ENCODE measurements at places on chromosomes 5 and 9.

- no peaks in the 10 kb centered on the region for H3K27me3 ChIP-seq
- DNase-seq: no peak
- H3K4me1 ChIP-seq: no peaks in the 10 kb centered on the region
- H3K4me3 ChIP-seq: no peak overlapping the region
These were observed 34.0 kb upstream of the ZSWIM6 start for GRCh38 chr5:61298066-61298465.

DNA sequence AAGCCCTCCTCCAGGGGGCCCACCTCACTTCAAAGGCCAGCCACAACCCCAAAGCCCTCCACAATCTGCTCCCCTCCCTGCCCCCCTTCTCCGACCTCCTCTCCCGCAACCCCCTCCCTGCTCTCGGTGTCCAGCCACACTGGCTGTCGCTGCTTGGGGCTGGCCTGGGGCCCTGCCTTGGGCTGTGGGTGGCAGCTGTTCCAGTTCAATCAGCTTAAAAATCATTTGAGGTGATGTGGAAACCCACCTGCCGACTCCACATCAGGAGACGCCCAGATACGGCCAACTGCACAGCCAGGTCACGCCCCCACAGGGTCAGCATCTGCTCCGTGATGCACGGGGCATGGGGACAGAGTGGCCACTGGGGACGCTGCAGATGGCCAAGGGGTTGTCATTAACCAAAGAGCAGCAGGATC is 107.0 kb upstream of the MVB12B start:
- no peak for DNase-seq
- H3K4me1 ChIP-seq: no peaks in the 10 kb centered on the region
- H3K27ac ChIP-seq: no peak overlapping the region
- H3K4me3 ChIP-seq: no peak overlapping the region
- H3K27me3 ChIP-seq: no peaks in the 10 kb centered on the region

DNA sequence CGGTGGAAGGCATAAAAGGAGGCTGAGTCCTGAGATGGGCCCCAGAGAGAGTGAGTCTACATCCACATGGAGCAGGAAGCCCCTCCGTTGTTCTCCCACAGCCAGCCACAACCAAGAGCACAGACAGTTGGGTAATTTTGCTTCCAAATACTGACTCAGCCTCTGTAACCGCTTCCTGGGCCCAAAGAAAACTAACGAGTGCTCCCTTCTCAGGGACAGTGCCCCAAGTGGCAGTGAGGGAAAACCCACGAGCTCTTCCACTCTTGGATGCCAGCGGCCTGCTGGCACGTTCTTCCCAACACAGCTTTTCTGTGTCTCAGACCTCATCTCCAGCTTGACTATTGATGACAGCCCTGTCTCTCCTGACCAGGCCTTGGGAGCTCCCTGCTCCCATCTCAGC is 207.6 kb downstream of the FSTL4 start:
- DNase-seq: no peak
- no peaks in the 10 kb centered on the region for H3K36me3 ChIP-seq
- no peaks in the 10 kb centered on the region for H3K4me1 ChIP-seq
- no peaks in the 10 kb centered on the region for H3K27me3 ChIP-seq
- H3K27ac ChIP-seq: no peak overlapping the region

DNA sequence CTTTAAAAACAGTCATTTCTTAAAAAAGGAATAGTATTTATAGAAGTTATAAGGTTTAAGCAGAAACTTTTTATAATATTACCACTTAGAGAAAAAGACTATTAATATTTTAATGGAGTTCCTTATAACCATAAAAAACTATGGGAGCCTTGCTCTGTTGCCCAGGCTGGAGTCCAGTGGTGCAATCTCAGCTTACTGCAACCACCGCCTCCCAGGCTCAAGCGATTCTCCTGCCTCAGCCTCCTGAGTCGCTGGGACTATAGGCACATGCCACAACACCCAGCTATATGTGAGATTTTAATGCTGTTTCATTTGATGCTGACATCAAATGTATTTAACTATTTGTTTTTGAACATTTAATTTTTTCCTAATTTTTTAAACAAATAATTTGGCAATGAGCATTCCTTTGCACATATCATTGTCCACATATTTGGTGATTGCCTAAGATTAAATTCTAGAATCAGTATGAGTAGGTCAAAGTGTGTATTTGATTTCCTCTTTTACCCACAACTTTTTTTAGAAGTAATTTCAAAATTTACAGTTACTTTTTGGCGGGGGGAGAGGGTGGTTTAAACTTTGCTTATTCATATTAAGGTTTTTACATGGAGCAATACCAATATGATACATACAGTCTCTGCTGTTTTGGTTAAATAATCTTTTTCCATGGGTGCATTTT is 235.5 kb downstream of the ARHGEF28 start:
- no peaks in the 10 kb centered on the region for H3K27me3 ChIP-seq
- no peak overlapping the region for H3K27ac ChIP-seq
- H3K36me3 ChIP-seq: no peaks in the 10 kb centered on the region
- no peak for DNase-seq
- no peaks in the 10 kb centered on the region for H3K4me1 ChIP-seq

GRCh38 chr5:123945548-123945947 is 433.6 kb downstream of the CSNK1G3 start:
- H3K36me3 ChIP-seq: no peaks in the 10 kb centered on the region
- H3K4me3 ChIP-seq: no peak overlapping the region
- H3K4me1 ChIP-seq: no peaks in the 10 kb centered on the region

GRCh38 chr9:4740638-4741364 is at the start of gene AK3:
Gene AK3 (minus strand): TSS chr9:4741202. CDS start chr9:4741087, 115 bp downstream.
- H3K4me3 ChIP-seq: peak within 1 kb of the TSS; percentile 92
- H3K36me3 ChIP-seq: 0 out of 2 replicates have a peak, but pooled peaks cover 3% of the 10 kb centered on the region
- H3K27me3 ChIP-seq: 0 out of 2 replicates have a peak, but pooled peaks cover 3% of the 10 kb centered on the region
- H3K4me1 ChIP-seq: peaks cover 26% of the 10 kb centered on the region

DNA sequence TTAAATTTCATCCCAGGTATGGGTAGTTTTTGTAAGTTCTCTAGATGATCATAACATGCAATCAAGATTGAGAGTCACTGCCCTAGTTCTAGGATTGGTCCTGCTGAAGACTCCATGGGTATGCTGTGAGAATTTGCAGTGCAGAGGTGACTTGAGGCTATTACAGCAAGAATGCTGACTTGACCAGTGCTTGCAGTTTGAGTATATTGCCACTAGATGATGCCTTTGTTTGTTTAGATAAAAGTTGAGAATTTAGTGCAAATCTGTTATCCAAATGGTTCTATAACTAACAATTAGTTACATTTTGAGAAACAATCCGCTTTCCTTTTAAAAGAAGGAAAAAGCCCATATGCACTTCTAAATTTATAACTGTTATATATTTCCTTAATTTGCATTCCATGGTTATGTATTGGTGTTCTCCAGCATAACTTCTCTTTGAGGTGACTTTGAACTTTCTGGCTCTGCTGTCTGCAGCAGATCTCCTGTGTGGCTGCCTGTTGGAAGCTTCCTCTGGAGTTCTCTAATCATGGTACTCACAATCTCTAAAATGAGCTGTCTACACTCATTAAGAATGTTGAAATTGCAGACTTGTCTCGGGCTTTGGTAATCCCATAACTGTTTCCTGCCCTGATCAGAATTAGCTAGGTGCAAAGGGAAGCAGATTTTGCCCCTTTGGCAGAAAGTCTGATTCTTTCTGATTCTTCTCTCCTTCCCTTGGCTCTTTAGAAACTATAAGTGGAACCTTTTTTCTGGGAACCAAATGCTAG is 24.9 kb downstream of the MELK start:
- no peak overlapping the region for H3K4me3 ChIP-seq
- no peaks in the 10 kb centered on the region for H3K27me3 ChIP-seq
- no peak overlapping the region for H3K27ac ChIP-seq
- peak; percentile 71 for DNase-seq
- H3K36me3 ChIP-seq: peaks cover 56% of the 10 kb centered on the region

GRCh38 chr5:56941981-56942380 is 9.9 kb downstream of the MIER3 start:
- peaks cover 66% of the 10 kb centered on the region for H3K36me3 ChIP-seq
- no peaks in the 10 kb centered on the region for H3K27me3 ChIP-seq
- peaks cover 3% of the 10 kb centered on the region for H3K4me1 ChIP-seq

- no peaks in the 10 kb centered on the region for H3K27me3 ChIP-seq
- no peak for DNase-seq
- no peak overlapping the region for H3K27ac ChIP-seq
- no peaks in the 10 kb centered on the region for H3K4me1 ChIP-seq
These were observed 420.4 kb downstream of the BNC2 start for GRCh38 chr9:16450043-16450442.

GRCh38 chr5:9009931-9010651 is 535.8 kb downstream of the SEMA5A start:
- H3K27ac ChIP-seq: no peak overlapping the region
- H3K27me3 ChIP-seq: no peaks in the 10 kb centered on the region
- H3K4me3 ChIP-seq: no peak overlapping the region
- H3K4me1 ChIP-seq: no peaks in the 10 kb centered on the region

- H3K27ac ChIP-seq: no peak overlapping the region
- no peaks in the 10 kb centered on the region for H3K27me3 ChIP-seq
- DNase-seq: no peak
- H3K36me3 ChIP-seq: no peaks in the 10 kb centered on the region
These were observed 20.6 kb downstream of the NTNG2 start for GRCh38 chr9:132182314-132183091.

DNA sequence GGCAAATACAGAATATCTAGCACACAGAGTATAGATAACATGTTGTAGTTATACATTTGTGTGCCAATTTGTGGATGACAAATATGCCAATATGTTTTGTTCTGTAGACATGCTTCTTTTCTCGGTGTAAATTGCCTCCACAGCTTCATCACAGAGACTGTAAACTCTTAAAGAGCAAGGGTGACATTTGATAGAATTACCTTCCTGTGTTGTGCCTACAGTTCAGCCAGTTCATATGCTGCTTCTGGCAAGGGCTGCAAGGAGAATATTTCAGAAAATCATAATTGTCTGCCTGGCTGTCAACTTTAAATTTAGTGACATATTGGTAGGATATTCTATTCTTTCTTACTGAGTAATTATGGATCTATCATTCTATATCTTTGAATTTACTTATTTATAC is 155.1 kb downstream of the MAT2B start:
- DNase-seq: no peak
- no peak overlapping the region for H3K4me3 ChIP-seq
- H3K4me1 ChIP-seq: no peaks in the 10 kb centered on the region
- H3K36me3 ChIP-seq: no peaks in the 10 kb centered on the region
- H3K27ac ChIP-seq: no peak overlapping the region

DNA sequence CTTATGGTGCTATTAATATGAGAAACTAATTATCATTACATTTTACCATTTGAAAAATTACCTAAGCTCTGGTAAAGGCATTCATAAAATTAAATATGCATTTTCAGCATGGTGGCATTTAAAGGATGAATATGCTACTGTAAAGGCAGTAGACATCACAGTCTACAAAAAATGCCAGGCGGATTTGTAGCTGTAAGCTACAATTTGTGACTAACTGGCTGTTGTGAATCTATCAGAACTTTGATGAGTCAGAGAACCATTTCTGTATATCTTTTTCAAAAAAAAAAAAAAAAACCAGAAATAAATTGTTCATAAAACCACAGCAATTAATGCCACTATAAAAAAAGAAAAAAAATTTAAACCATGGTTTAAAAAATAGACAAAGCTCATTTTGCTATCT is 186.3 kb downstream of the NFIB start:
- H3K27ac ChIP-seq: no peak overlapping the region
- H3K4me3 ChIP-seq: no peak overlapping the region
- H3K36me3 ChIP-seq: no peaks in the 10 kb centered on the region
- H3K4me1 ChIP-seq: no peaks in the 10 kb centered on the region

- H3K4me1 ChIP-seq: no peaks in the 10 kb centered on the region
- no peak overlapping the region for H3K4me3 ChIP-seq
- no peaks in the 10 kb centered on the region for H3K36me3 ChIP-seq
- no peaks in the 10 kb centered on the region for H3K27me3 ChIP-seq
- no peak for DNase-seq
These were observed 342.5 kb upstream of the ACTBL2 start for GRCh38 chr5:57825031-57825686.

GRCh38 chr5:29750453-29750852 is 1443.0 kb upstream of the CDH6 start:
- no peaks in the 10 kb centered on the region for H3K4me1 ChIP-seq
- DNase-seq: no peak
- no peak overlapping the region for H3K4me3 ChIP-seq
- H3K36me3 ChIP-seq: no peaks in the 10 kb centered on the region
- no peaks in the 10 kb centered on the region for H3K27me3 ChIP-seq
- no peak overlapping the region for H3K27ac ChIP-seq

GRCh38 chr9:34993502-34994259 is 4.1 kb downstream of the DNAJB5 start:
- no peak overlapping the region for H3K4me3 ChIP-seq
- no peaks in the 10 kb centered on the region for H3K36me3 ChIP-seq
- no peak overlapping the region for H3K27ac ChIP-seq
- H3K27me3 ChIP-seq: no peaks in the 10 kb centered on the region
- no peak for DNase-seq
- H3K4me1 ChIP-seq: peaks cover 18% of the 10 kb centered on the region

DNA sequence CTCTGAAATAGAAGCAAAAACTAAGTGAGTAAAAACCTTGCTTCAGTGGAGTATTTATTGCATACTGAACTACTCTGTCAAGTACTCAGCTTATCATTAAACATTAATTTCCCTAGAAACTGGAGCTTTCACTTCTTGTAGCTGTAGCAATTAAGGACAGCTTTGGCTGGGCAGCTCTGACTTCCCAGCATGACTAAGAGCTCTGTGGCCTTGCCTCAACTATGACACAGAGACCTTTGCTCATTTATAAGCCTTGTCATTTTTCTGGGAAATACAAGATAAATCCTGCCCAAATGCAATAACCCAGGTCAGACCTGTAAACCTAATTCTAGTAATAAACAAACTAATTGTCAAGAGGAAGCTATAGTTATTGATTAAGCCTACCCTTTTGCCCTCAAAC is 65.4 kb upstream of the STK32A start:
- H3K4me3 ChIP-seq: no peak overlapping the region
- no peaks in the 10 kb centered on the region for H3K36me3 ChIP-seq
- H3K4me1 ChIP-seq: no peaks in the 10 kb centered on the region
- no peak for DNase-seq

DNA sequence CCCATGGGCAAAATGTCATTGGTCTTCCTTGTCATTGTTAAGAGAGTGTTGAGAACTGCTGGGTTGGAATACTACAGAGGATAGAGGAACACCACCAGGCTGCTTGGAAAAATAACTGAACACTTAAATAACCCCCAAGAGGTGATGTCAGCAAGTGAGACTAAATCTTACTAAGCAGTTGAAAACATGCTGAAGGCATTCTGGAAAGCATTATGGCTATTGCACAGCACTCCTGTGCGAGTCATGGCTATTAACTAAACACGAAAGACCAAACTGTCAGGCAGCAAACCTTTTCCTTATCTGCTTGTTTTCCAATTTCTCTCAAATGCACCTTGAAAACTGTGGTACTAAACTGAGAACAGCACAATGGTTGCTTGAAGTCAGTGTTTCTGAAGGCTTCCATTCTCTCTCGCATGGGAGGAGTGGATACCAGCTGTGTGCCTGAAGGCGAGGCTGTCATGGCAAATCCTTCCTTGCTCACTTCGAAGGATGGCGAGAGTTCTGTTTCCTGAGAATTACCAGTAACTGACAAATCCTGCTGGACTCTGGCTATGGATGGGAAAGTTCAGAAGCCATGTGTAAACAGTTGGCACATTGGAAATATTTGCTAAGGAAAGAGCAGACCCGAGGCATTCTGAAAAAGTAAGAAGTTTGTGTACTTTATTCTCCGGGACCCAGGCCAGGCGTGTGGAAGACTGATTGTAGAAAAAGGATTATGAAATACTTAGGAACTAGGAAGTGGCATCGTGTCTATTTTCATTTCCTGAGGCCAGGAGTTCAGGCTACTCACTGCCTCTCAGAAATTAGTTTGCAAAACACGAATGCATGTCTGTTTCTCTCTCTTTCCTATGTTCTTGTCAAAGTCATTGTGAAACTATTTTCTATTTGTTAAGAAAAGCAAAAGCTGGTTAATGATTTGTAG is 182.1 kb downstream of the DMRT2 start:
- H3K4me3 ChIP-seq: no peak overlapping the region
- H3K36me3 ChIP-seq: no peaks in the 10 kb centered on the region
- H3K27me3 ChIP-seq: no peaks in the 10 kb centered on the region
- H3K27ac ChIP-seq: no peak overlapping the region

All from Karpas-422 (cell line).